ENCODE measurements at places on chromosomes 4 and X. TPM values are rescaled to one million over a fixed set of nuclear protein-coding genes. Genes with fewer than 3 reads are reported as not detected.

DNA sequence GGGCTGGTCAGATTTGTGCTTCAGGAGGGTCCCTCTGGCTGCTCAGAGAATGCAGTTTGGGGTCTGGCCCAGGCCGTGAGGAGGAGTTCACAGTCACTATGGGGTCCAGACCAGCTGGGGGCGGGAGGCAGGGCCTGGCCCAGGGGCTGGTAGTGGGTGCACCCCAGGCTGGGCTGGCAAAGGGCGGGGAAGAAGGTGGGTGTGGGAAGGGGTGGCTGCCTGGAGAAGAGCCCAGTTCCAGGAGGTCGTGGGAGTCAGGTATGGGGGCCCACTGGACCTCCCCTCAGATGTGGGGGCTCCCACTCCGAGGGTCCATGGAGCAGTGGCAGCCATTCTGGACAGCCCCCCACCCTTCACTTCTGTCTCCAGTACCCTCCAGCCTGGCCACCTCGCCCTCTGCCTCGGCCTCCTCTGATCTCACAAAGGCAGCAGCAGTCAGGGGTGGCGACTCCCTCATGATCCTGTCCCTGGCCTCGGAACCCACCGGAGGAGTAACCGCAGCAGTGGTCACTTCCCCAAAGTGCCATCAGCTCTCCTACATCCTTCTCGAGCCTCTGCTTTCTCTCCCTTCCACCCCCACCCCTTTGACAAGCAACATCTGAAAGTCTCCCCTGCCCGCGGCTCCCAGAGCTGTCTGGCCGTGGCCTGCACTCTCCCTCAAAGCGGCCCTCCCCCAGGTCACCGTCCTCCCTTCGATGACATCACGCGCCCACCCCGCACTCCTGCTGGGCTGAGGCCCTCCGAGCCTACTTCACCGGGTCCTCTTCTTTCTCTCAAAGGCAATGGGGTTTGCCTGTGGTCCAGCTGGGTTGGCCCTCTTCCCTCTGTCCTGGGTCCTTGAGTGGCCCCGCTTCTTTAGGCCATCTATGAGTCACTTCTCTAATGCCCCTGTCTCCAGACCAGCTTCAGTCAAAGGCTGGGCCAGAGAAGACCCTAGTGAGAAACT lies 1.7 kb upstream of the SLC6A8 start:
- no peak overlapping the region for H3K4me3 ChIP-seq
- H3K36me3 ChIP-seq: no peaks in the 10 kb centered on the region
- H3K27me3 ChIP-seq: peaks cover 19% of the 10 kb centered on the region

- H3K4me1 ChIP-seq: no peaks in the 10 kb centered on the region
- no peak for DNase-seq
- H3K27ac ChIP-seq: no peak overlapping the region
- H3K27me3 ChIP-seq: no peaks in the 10 kb centered on the region
- no peaks in the 10 kb centered on the region for H3K36me3 ChIP-seq
Observed at GRCh38 chr4:175562542-175562941, 249.5 kb downstream of the GPM6A start.

- H3K4me3 ChIP-seq: no peak overlapping the region
- DNase-seq: no peak
- peaks cover 19% of the 10 kb centered on the region for H3K4me1 ChIP-seq
- peaks cover 49% of the 10 kb centered on the region for H3K36me3 ChIP-seq
- H3K27me3 ChIP-seq: no peaks in the 10 kb centered on the region
- H3K27ac ChIP-seq: no peak overlapping the region
Observed at GRCh38 chrX:13756381-13756780, 21.8 kb downstream of the OFD1 start.

- peaks cover 14% of the 10 kb centered on the region for H3K4me1 ChIP-seq
- no peaks in the 10 kb centered on the region for H3K36me3 ChIP-seq
- DNase-seq: no peak
Observed at GRCh38 chrX:40953369-40953768, 131.9 kb upstream of the USP9X start.

- no peak overlapping the region for H3K27ac ChIP-seq
- H3K36me3 ChIP-seq: no peaks in the 10 kb centered on the region
- no peak overlapping the region for H3K4me3 ChIP-seq
- H3K4me1 ChIP-seq: no peaks in the 10 kb centered on the region
- no peaks in the 10 kb centered on the region for H3K27me3 ChIP-seq
- DNase-seq: no peak
Observed at GRCh38 chrX:17056868-17057608, 110.6 kb downstream of the REPS2 start.

Gene TEX13D
- total RNA-seq: 0.11 TPM

Gene SUPT20HL2
- not detected for total RNA-seq

Gene AREG
- total RNA-seq: 1.7 TPM

Gene DMD
- total RNA-seq: 1.0 TPM
